ENCODE measurements at places on chromosomes 16 and 17.

DNA sequence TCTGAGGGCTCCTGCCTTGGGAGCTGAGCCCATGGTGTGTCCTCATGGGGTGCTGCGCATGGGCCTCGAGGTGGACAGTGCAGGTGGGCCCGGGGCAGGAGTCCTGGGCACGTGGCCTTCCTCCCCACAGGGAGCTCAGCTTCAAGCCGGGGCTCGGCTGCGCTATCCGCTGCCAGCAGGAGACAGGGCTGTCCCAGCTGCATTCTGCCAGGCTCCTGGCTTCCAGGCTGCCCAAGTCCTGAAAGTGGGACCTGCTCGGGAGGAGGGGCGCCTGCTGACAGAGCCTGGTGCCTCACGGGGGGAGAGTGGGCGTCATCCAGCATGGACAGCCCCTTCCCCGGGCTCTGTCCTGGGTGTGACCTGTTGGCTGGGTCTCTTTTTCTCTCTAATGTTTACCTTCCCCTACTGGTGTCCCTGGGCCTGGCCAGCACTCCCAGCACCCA, 7.1 kb downstream of the TRAF7 start:
- DNase-seq: no peak

- DNase-seq: no peak
These were observed 52.3 kb downstream of the CYB5D2 start for GRCh38 chr17:4195306-4195705.

- DNase-seq: peak; percentile 51
These were observed 5.5 kb upstream of the SECTM1 start for GRCh38 chr17:82338858-82339633.

- no peak for DNase-seq
These were observed 24.6 kb upstream of the GUCY2D start for GRCh38 chr17:7977805-7978204.
